ENCODE measurements at places on chromosomes 2 and 18.

DNA sequence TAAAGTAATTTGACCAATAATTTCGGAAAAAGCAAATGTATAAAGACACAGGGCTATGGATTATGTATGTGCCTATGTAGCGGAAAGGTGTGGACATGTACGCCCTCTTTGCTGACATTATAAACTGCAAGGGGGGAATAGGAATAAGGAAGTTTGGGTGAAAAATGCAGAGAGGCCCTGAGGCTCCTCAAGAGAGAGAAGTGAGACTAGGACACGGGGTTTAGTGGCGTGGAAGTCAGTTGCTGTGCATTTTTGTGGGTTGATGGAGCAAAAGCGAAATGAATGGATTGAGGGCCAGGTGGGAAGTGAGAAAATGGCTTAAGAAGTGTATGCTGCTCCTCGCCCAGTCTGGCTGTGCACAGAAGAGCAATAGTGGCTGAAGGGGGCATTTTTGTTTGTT, 96.2 kb upstream of the B3GNT7 start:
- DNase-seq = no peak

GRCh38 chr2:241357531-241357930, 1.4 kb downstream of the FARP2 start:
- no peak for DNase-seq

GRCh38 chr2:120632796-120633646, 102.6 kb upstream of the GLI2 start:
- DNase-seq = no peak

DNA sequence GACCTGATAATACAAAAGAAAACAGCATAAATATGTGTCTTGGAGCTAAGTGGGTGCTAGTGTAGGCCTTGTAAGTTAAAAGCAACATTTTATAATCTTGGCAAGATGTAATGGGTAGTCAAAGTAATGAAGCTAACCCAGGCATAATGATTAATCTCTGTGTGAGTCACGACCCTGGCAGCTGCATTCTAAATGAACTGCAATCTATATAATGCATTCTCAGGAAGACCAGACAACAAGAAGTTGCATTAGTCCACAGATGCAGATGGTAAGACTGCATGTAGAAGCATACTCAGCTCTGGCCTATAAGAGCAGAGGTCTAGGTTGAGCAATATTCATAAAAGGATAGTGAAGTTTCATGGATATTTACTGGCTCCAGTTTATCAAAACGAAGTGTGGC, 85.6 kb upstream of the ETAA1 start:
- DNase-seq = peak; percentile 70

- DNase-seq = no peak
Measured at GRCh38 chr2:121576263-121576662, 45.6 kb downstream of the RNU4ATAC start.

GRCh38 chr18:76349067-76349715, 145.9 kb downstream of the ZNF516 start:
- DNase-seq = peak; percentile 61

GRCh38 chr18:39211461-39211860, 1645.9 kb upstream of the CELF4 start:
- DNase-seq = no peak

DNA sequence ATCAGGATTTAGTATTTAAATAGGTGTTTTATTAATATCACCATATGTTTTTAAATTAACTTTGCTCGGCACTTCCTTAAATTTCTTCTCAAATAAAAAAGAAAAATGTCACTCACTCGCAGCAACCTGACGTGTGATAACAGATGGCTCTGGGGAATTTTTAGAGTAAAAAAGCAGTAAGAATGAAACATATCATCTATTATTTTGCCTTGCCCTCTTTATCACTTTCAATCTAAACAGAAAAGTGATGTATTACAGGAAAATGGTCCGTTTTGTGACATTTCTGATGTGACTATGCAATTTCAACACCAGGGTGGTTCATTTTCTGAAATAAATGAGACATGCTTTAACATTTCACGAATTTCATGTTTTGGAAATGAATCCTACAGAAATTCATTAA, 1368.0 kb upstream of the LRRTM1 start:
- DNase-seq = no peak

DNA sequence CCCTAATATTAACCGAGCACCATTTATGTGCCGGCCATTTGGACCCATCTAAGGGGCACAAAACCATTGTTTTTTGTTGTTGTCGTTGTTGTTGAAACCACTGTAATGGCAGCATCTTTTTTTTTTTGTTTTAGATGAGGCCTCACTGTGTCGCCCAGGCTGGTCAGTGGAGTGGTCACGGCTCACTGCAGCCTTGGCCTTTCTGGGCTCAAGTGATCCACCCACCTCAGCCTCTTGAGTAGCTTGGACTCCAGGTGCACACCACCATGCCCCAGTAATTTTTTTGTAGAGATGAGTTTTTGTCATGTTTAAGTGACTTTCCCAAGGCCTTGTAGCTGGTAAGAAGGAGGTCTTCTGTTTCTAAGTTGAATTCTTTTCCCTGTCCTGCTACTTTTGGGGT, 33.0 kb downstream of the ASAP2 start:
- DNase-seq = no peak

DNA sequence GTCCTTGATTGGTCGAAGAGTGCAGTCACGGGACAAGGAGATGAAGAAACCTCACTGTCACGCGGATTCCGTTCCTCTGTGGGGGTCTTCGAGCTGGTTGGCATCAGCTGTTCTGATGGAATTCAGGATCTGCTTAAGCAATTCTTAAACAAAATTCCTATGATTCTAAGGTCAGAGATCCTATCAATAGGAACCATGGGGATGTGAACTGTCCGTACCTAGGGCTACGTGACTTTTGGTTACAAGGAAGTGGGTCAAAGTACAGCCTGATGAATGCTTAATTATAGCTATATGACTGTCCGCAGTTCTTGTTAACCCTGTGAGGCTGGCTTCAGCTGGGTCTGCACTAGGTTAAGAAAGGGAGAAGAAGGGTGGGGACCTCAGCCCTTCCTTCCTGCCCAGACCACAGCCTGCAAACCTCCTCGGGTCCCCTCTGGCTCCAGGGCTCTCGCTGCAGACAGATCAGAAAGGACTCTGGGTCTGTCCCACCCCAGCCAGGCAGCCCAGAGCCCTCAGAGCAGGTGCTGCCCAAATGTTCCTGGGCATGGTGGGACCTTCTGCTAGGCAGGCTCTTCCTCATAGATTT, 44.2 kb upstream of the TAF1B start:
- no peak for DNase-seq

GRCh38 chr2:187169864-187170263, 278.2 kb downstream of the CALCRL start:
- no peak for DNase-seq

- no peak for DNase-seq
Measured at GRCh38 chr2:78035804-78036203, 513.6 kb upstream of the LRRTM4 start.

DNA sequence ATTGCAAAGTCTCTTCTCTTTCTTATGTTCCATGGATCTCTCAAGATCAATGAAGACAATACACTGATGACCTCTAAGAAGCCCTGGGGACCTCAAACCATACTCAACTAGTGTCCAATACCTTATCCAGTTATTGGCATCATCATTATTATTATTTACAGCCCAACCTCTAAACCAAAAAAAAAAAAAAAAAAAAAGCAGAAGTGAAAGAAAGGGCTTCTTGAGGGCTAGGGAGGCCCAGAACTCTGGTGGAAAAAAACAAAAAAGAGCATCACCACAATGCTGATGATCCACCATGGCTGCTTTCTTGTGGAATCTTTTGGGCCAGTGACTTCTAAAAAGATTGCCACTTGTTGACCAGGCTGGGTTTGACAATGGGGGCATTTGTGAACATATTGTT, 324.9 kb downstream of the LPIN1 start:
- DNase-seq = no peak

DNA sequence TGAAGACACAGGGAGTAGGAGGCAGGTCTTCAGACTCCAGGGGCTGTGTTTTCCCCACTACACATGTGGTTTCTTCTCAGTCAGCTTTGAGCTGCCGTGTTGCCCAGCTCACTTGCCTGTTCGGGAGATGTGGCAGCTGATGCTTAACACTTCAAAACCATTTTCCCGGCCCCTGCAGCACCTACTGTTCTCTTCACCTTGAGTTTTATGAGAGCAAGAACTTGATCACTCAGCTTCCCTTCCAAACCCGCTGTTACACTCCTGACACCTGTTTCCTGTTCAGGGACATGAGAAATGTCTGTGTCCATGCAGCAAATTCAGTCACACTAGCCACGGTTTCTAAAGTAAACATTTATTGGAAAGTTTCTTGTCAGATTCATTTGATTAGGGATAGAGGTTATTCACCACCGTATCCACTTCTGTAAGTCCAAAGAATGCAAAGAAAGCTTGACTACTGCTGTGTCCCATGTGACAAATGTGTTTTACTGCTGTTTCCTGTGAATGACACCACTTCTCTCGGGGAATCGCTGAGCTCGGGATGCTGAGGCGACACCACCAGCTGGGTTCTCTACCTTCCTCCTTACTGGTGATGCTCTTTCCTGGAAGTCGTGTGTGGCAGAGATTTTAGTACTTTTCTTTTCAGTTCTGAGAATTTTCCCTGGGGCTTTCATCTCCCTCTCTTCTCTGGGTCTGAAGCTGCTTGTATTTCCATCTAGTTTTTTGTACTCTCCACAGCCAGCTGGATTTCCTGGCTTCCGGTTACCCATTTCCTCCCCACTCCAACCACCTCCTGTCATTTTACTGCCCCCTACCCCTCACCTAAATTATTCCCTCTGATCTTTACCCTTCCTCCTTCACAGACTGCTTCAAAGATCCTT, 91.7 kb downstream of the KLF7 start:
- peak; percentile 19 for DNase-seq

GRCh38 chr2:110969696-110970095, 151.0 kb upstream of the BCL2L11 start:
- DNase-seq = no peak
